Keratinocyte (primary cell): ENCODE measurements at places on chromosomes 3 and 15. TPM values are rescaled to one million over a fixed set of nuclear protein-coding genes. Genes with fewer than 3 reads are reported as not detected.

CEMIP gene
- polyA plus RNA-seq: 1.5 to 2.3 TPM (median 2.2 TPM) in 3 replicates

DNA sequence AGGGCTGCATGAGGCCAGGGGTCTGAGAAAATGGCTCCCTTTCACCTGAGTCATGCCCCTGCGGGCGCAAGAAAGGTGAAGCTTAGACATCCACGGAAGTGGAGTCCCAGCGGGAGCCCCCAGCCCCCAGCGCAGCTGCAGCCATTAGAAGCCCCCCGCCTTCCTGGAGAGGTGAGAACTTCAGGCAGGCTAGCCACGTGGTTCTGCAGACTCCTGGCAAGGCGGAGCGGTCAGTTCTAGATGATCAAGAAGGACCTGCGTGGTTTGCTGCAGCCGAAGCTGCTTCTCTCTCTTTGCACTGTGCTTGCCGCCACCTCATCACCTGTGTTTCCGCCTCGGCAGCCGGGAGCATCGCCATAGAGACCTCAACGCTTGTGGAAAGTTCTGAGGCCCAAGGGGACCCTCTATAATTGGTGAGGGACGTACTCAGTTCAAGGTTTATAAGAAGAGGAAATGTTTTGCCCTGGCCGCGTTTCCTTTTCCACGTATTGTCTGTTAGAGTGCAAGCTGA lies 15.8 kb upstream of the KCNMB3 start:
- no peak for DNase-seq

DNA sequence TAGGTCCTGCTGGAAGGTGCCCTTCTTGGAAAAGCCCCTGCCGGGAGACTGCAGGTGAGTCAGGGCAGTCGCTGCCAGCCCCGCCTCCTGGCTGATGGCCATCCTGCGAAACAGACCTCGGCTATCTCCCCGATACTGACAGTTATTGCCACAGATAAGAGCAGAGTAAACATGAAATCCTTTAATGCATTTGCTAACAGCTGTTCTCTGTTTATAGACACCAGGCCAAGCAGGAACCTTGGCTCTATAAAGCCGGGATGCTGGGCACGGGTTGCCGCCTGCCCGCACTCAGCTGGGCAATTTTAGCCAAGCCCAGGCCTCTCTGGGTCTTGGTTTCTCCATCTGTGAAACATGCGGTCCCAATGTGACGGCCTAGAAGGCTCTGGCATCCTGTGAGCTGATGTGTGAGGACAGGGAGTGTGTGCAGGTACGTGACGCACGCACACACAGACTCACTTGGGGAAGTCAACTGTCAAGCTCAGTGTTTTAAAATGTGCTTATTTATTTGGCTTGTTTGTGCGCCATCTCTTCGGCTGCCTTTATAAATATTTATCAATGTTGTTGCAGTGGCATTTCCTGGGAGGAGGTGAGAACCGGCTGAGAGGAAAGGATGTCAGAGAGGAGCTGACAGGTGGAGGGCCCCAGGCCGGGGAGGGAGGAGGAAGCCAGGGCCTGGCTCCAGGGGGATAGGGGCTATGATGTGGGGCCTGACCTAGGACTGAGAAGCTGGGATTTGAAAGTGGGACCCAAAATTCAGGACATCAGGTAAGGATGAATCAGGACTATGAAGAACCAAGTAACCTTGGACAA lies 50.8 kb upstream of the PRR23E start:
- DNase-seq: no peak

DNA sequence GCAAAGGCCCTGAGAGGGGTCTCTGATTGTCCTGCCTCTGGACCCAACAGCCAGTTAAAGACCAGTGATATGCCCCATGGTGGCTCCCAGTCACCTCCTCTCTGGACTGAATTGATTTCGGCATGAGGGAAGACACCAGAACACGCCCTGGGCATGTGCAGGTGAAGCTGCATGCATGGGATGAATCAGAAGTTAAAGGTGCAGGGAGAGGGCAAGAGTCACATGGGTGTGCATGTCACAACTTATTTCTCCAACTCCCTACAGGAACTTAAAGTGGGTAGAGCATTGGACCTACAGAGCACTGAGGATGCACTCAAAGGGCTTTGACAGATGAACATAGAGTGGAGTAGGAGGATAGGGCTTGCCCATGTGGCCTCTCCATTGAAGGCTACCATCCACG lies 16.9 kb upstream of the RHCG start:
- DNase-seq: no peak

- DNase-seq: no peak
Observed at GRCh38 chr3:69821133-69821532, 81.9 kb downstream of the MITF start.

GRCh38 chr15:64845183-64845611 lies 3.5 kb downstream of the PLEKHO2 start:
- DNase-seq: no peak

DNA sequence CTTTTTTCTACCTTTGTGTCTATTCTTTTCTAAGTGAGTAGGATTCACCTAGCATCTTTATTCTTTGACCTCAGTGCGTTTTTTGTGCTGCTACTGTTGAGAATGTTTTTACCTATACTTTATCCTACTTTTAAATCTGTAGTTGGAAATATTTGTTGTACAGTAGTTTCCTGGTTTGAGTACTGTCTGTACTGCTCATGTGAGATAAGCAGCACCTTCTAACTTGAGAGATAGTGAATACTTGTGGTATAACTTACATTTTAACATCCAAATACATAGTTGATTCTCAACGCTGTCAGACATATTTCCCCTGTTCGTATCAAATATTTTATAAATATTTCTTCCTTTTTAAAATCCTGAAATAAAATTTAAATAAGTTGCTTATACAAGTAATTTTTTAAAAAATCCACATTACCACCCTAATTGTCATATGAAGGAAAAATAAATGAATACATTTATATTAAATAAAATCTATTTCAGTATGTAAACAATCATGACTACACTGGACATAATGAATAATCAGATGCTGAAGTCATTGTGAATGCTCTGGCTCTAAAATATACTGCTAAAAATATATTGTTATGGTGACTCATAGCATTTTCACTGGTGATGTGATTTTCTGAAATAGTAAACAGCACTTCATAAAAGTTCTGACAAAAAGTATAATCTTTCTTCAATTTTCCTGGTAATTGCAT lies 17.4 kb downstream of the ATP11B start:
- DNase-seq: no peak

DNA sequence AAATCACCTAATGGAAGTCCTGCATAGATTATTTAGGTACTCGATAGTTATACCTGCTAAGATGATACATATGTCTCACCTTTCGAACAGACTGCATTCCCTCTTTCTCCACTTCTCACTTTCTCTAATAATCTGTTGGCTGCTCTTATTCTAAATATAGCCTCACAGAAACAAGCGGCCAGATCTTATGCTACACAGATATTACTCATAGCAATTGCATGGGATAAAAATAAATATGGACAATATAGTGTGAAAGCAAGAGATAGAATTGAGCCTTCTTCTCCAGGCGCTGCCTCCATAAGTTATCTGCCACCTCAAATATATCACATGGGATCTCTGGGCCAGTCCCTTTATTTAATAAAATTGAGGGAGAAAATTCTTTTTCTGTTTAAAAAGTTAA lies 29.5 kb upstream of the TGFBR2 start:
- DNase-seq: no peak

NMB gene
- polyA plus RNA-seq: 2.8 to 4.1 TPM (median 3.9 TPM) in 3 replicates

DNA sequence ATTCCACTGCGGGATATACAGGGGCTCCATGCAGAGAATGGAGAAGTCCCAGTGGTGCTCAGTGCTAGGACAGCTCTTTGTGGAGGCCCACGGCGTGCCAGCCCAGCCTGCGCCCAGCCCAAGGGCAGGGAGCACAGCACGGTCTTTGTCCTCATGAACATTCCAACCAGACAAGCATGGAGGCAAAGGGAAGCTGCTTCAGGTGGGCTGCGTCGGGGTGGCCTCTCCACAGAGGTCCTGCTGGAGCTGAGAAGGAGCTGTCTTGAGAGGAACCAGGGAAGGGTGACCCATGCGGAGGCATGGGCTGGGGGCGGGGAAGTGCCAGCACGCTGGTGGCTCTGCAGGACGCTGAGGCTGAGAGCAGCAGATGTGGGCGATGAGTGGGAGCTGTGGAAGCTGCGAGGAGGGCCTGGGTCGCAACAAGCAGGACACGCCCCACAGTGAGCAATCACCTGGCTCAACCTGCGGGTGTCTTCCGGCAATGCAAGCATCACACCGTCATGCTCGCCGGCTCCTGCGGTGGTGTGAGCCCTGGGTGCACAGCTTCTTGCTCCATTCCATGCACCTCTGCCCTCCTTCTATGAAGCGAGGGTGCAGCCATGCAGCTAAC lies 14.0 kb upstream of the KLF15 start:
- DNase-seq: no peak
